T-helper 22 cell (primary cell): ENCODE measurements at places on chromosomes 12 and 14.

DNA sequence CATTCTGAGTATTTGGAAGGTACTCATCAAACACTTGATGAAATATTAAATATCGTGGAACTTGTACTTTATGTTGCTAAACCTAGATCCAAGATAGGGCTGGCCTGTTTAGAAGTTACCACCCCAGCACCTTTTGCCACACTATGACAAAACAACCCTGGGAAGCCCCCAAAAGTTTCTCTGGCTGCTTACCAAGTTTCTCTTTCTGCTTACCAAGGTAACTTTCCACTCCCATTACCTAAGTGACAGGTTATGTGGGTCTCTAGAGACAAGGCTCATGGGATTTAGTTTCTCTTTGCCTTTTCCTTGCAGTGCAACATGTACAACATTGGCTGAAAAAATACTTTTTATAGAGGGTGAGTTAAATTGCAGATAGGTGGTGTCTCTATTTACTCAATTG lies 28.9 kb upstream of the PPM1A start:
- DNase-seq, result no peak

DNA sequence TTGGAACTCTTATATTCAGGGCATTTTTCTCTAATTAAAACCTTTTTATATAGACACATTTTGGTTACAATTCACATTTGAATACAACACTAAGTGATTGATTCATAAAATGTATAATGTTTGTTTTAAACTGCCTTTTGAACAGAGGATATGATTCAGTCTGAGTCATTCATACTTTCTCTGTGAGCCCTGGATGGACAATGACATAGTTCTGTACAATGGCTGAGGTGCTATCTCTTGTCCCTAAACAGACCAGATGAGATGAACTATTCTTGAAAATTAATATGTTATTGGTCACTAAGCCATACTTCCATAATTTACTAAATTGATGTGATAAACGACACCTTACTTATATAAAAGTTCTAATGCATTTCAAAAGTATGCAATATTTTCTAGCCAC lies 199.7 kb upstream of the ATXN7L3B start:
- DNase-seq, result no peak

DNA sequence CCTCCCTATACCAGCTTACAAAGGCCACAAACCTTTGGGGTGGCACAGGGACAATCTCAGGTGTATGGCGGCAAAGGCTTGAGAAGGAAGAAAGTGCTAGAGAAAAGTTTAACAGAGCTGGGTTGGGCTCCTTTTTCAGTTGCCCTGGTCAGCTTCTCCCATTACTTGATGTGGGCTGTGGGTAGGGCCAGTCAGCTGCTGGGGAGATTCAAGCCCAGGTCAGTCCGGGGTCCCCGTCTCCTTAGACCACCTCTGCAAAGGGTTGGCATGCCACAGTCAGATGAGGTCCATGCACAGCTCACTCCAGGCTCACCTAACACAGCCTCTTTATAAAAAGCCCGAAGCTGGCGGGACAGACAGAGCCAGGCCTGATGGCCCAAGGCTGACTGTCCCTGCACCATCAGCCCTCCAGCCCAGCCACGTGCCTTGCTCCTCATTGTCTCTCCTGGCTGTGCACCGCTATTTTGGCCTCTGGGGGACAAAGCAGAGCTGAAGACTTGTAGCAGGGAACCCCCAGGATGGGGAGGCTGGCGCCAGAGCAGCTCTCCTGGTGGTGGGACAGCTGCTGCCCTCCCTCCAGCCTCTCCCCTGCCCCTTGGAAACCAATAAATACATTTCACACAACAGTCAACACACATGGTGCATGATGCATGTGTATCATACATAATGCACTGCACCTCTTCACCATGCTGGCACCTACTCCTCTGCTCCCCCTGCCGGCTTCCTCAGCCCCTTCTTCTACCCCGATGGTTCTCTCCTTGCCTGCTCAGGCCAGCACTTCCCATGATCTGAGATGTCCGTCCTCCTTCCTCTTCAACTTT lies 61.7 kb upstream of the DDX11 start:
- DNase-seq, result no peak

DNA sequence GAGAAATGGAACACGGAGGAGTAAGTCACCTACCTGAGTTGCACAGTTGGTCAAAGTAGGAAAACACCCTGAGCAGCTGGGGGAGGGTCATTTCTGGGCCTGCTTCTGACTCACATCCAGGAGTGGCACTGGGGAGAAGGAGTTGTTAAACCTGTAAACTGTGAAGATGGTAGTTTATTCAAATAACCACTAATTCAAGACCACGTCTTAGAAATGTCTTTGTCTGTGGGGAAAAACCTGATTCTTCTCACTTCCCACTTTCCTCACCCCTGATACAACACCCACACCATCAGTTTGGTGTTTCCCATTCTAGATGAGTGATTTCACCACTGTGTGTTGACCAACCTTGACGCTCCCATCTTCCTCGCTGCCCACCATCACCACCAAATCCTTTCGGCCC lies 207.1 kb downstream of the ANO4 start:
- no peak for DNase-seq

DNA sequence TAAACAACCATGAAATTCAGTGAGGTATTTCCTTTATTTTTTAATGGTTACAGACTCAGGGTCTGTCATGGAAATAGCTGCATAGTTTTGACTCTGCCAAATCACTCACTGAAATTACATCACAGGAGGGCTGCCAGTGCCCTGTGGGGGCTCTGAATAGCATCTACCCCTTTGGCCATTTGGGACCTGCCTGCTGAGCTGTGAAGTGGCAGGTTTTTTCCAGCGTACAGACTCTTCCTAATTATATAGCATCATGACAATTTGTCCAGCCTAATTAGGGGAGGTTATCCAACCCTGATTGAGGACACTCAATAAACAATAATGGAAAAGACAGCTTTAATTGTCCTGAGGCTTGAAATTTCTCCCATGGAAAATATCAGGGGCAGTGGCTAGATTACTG lies 1.8 kb upstream of the COCH start:
- no peak for DNase-seq

- DNase-seq, result no peak
These were observed 66.5 kb downstream of the TBC1D30 start for GRCh38 chr12:64890873-64891468.
